ENCODE measurements at places on chromosomes 13 and 19.
A peak's percentile ranks its signal among the peaks of the same experiment; 100 is the strongest.

DNA sequence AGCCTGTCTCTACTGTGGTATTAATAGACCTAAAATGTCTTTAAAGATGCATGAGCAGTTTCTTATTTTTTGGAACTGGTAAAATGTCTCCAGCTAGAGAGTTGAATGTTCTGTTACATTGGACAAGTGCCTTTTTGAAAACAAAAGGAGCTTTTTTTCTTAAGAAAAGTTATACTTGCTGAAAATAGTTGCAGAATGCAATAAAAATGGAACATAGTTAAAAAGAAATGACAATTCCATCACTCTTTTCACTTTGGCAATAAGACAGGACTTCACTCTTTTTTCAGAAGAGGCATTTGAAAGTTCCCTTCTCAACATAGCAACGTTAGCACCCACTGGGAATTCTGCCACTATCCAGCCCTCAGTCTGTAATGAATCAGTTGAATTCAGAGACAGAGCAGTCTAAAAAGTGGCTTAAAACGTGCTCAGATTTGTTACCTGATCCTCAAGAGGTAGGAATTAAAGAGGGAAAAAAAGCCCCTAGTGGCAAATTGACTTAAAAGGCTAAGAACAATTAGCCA, 10.1 kb downstream of the RGCC start:
- no peak for DNase-seq

GRCh38 chr19:19410553-19411550, 5.4 kb downstream of the GATAD2A start:
- no peak for DNase-seq

DNA sequence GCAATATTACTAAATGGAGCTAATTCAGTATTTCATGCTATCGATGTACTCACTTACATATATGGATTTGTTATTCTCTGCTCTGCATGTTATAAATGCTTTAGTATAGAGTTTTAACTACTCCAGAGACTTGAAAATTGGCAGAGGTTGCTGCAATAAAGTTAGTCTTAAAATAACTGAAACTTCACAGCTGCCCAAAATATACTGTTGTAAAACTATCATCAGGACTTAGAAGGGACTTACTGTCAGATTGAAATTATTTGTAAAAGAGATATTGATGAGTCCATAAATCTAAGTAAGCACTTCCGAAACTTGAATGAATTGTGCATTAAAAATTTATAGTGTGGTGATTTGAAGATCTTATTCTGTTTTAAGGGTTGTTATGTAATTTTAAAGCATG, 1178.2 kb upstream of the PCDH20 start:
- DNase-seq: no peak

DNA sequence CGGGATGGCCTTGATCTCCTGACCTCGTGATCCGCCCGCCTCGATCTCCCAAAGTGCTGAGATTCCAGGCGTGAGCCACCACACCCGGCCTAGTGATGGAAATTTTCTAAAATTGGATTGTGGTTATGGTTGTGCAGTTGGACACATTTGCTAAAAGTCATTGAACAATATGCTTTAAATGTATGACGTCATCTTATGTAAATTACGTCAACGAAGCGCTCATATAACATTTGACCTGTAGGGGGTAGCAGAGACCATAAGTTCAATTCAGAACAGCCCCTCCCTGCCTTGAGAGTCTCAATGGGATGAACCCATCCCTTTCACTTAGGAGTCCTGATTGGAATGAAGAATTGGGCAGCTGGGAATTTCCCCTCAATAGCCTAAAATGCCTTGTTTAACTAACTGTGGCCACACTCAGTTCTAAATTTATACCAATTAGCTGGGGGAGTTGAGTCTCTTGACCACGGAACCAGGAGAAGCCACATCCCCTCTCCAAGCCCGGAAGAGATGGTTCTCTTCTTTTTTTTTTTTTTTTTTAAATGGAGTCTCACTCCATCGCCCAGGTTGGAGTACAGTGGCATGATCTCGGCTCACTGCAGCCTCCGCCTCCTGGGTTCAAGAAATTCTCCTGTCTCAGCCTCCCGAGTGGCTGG, 15.2 kb upstream of the TLE6 start:
- DNase-seq: peak; percentile 48

DNA sequence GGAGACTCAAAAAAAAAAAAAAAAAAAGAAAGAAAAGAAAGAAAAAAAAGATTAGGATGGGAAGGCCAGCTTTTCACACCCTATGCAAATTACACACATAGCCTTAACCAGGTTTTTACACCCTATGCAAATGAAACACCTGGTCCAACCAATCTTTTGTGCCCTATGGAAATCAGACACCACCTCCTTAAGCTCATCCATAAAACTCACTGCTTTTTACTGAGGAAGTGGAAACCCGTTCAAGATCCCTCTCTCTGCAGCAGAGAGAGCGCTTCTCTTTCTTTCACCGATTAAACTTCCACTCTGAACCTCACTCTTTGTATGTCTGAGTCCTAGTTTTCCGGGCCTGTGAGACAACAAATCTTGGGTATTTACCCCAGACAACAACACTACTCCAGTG, 25.3 kb upstream of the HOMER3 start:
- DNase-seq: no peak

DNA sequence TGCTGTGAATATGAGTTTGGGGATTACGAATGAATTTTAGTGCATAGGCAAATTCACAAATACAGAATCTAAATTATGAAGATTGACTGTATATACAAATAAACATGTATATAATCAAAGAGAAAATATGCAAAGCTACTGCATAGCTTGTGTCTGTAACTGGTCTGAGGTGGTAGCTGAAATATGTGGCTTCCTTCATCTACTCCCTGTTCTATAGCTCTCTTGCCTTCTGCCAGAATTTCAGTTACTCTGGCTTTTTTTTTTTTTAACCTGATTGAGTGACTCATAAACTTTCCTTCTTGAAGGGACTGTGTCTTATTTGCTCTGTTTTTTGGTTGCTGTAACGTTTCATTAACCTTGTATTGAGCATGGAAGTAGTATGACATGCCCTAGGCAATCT, 26.6 kb downstream of the DNAJC3 start:
- DNase-seq: no peak

- DNase-seq: no peak
Observed at GRCh38 chr19:6676288-6676687, 6.3 kb upstream of the TNFSF14 start.

- no peak for DNase-seq
Observed at GRCh38 chr13:113765564-113765910, 6.5 kb downstream of the TMEM255B start.

DNA sequence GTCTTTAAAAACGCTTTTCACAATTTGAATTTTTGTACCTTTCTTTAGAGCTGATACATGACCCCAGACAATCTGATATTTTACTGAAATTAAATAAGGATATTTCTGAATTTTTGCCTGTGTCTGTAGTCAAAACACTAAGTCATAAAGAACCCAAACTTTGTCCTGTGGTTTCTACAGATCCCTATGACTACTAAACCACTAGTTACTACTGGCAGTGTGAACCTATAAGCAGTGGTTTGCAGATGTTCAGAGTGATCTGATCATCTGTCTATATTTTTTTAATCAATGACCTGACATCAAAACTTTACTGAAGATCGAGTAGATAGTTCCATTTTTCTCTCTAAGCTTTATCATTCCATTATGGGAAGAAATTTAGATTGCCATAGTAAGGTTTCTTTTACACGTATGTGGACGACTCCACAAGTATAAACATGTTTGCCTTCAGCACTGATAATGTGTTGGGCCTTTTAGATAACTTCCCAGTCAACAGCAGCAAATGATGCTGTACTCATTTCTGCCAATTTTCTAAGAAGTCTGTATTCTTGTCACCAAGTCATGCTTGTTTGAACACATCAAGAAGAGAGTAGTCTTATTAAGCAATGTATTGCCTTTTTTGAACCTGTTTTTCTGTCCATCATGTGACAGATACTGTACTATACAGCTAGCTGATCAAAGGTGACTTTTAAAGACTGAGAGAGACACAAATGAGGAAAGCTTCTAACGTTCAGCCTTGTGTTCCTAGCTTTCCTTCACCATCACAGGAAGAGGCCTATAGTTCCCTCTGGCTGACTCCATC, 21.8 kb downstream of the POLR1D start:
- no peak for DNase-seq

- peak; percentile 32 for DNase-seq
Observed at GRCh38 chr19:18519962-18520847, 1.7 kb downstream of the ELL start.
